ENCODE measurements at places on chromosomes 13 and 19.

GRCh38 chr13:25192489-25192888 lies 20.4 kb upstream of the AMER2 start:
- DNase-seq, result no peak

- no peak for DNase-seq
These were observed 27.9 kb upstream of the KLF12 start for GRCh38 chr13:74162135-74162534.

DNA sequence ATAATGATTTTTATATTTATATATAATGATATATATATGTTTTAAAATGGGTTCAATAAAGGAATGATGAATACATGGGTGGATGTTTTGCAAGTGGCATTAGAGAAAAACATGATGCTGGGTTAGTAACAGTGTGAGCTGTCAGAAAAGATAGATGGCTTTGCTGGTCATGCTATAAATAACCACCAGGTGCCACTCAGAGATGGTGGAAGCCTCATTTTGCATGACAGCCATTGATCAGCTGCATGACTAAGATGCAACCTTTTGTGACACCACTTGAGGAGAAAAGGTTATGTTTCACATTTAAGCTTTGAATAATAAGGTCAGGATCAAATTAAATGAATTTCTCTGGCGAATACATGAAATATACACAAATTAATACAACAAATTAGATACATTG lies 737.7 kb downstream of the PCDH9 start:
- DNase-seq, result no peak

DNA sequence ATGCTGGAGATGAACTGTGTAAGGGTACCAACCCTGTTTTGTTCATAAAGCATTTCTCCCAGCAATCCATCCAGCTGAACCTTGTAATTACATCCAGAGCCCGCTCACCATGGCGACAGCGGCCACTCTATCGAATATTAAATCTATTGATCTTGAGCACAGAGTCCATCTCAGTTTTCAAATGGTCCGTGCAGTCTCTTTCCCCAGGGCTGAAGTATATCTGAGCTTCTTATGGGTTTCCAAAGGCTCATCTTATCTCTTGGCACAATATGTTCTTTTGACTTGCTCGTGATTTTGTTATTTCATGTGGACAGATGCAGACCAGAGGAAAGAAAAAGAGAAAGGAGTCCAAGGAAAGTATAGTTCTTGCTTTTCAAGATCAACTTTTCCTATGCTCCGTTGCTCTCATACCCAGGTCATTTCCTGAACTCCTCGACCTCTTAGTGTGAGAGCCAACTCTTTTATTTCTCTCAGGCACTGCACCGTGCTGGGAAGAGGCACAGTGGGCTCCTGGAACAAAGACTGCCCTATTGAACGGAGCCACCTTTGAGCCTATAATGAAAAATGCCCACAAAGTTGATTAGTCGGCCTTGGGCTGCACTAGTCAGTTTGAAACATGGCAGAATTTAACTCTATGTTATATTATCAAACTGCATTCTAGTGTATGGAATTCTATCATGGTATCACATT lies 66.7 kb downstream of the RFC3 start:
- no peak for DNase-seq

DNA sequence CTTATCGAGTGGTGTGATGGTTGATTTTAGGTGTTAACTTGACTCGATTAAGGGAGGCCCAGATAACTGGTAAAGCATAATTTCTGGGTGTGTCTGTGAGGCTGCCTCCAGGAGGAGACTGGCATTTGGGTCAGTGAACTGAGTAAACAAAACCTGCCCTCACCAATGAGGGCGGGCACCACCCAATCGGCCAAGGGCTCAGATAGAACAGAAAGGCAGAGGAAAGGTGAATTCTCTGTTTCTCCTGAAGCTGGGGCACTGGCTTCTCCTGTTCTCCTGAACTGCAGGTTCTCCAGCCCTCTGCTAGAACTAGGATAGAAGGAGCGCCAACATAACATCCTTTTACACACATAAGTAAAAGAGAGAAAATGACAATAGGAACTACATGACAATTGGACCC lies 35.1 kb downstream of the ESD start:
- no peak for DNase-seq

GRCh38 chr19:31071136-31071855 lies 277.9 kb downstream of the TSHZ3 start:
- no peak for DNase-seq

- no peak for DNase-seq
These were observed 527.1 kb downstream of the FGF9 start for GRCh38 chr13:22198001-22198400.

GRCh38 chr19:30719189-30719998 lies 347.2 kb downstream of the ZNF536 start:
- no peak for DNase-seq

DNA sequence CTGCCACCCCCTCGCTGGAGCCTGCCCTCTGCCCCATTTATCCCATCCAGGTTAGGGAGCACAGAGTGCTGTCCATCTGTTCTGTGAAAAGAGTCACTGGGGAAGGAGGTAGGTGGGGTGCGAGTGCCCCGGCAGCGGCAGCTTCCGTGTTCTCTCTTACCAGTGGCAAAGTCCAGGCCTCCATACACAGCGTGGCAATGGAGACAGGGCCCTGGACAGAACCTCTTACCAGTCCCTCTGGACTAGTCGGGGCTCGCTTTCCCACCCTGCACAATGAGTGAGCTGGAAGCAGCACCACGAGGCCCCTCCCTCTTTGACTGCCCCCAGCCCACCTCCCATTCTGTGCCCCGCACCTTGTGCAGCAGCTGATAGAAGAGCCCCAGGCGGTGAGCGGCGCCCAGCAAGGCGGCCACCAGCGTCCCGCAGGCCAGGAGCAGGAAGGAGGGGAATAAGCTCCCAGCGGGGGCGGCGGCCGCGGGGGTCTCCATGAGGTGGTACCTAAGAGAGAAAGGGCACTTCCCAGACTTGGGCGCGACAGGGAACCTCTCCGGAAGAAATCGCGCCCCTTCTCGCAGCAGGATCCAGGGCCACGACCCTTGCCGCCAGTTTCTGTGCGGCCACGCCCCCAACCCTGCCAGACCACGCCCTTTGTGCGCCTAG lies 17.5 kb downstream of the SYDE1 start:
- DNase-seq, result no peak

DNA sequence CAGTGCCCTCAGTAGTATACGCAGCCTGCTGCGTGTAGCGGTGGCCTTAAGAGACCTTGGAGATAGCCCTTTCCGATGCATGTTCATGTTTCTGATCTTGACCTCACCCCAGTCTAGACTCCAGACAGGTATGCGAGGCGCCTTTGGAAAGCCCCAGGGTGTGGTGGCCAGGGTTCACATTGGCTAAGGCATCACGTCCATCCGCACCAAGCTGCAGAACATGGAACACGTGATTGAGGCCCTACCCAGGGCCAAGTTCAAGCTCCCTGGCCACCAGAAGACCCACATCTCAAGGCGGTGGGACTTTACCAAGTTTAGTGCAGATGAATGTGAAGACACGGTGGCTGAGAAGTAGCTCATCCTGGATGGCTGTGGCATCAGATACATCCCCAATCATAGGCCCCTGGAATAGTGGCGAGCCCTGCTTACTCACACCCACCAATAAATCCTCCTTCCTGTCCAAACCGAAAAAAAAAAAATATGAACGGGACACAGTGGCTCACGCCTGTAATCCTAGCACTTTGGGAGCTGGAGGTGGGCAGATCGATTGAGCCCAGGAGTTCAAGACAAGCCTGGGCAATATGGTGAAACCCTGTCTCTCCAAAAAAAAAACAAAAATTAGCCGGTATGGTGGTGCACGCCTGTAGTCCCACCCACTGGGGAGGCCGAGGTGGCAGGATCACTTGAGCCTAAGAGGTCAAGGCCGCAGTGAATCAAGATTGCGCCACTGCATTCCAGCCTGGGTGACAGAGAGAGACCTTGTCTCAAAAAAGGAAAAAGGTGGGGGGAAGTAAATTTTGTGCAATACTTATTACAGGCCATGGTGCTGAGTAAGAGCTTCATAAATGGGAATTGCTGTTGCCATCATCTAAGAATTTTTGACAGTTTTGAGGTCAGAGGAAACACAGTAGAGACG lies 12.4 kb upstream of the CBLC start:
- DNase-seq, result no peak

DNA sequence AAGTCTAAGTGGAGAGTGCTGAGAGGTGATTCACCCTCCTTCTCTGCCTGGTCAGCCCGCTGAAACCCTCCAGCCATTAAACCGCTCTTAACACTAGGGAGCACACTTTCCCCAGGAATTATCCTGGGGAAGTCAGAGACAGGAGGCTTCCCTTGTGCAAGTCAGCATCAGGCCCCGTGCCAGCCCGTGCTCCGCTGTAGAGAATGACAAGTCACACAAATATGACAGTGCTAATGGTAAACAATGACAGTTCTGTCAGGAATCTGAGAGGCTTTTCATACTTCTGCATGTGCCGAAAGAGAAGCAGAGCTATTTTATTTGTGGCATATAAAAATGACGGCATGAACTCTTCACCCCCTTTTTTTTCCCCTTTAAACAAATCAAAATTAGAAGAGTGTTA lies 816.9 kb upstream of the SLC10A2 start:
- no peak for DNase-seq

DNA sequence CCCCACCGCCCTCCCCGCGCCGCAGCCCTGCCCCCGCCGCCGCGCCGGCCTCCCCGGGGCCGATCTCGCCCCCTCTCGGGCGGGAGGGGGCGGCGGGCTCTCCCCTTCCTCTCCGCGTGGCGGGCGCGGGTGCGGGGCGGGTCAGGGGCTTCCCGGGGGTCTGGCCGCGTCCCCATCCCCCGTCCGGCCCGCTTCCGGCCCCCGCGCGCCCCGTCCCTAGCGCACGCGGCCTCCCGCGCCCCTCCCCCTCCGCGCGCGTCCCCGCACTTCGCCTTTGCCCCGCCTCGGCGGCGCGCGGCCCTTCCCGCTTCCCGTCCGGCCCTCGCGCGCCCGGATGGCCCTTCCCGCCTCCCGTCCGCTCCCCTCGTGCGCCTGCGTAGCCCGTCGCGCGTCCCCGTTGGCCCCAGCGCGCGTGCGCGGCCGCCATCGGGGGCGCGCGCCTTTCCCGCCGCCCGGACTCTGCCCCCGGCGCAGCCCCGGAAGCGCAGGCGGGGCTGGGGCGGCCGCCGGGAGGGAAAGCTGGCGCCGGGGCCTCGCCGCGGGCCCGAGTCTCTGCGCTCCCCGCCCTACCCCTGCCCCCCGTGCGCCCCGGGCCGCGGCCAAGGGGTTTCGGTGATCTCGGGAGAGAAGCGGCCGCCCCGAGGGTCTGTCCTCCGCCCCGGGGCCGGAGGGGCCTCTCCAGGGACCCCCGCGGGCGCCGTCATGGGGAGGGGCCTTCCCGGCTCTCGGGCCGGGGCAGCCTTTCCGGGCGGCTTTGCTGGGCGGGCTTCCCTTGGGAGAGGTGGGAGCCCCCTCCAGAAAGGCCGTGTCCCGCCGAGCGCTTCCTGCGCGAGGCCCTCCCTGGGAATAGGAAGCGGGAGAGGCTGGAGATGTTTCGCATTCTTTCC lies 519 bp downstream of the PTBP1 start:
- peak; percentile 86 for DNase-seq

- peak; percentile 20 for DNase-seq
These were observed 106.8 kb downstream of the NHLRC3 start for GRCh38 chr13:39144941-39145533.

- no peak for DNase-seq
These were observed 13.2 kb downstream of the PAF1 start for GRCh38 chr19:39377373-39378362.
